ENCODE measurements at places on chromosomes 7 and 10. TPM values are rescaled to one million over a fixed set of nuclear protein-coding genes. Genes with fewer than 3 reads are reported as not detected.

The COL28A1 gene
- 3.2 TPM for total RNA-seq

GRCh38 chr7:135210888-135211178 lies 493 bp downstream of the WDR91 start:
- DNase-seq = no peak

The TMEM60 gene
- total RNA-seq = 12.5 TPM

DNA sequence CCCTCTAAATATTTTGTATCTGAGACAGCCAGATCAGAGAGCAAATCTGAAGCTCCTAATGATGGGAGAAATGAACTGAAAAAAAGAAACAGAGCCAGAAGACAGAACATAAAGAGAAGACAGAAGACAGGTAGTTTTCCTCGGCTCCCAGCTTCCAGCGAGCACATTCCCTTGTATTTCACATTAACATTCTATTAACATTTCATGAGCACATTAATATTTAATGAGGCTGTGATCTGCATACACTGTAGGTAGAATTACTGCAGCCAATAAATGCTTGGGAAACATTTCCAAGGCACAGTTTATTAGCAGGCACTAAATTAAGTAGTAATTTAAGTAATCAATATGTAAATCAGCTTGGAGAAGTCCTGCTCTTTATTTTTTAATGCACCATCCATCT lies 349.9 kb downstream of the ELMO1 start:
- DNase-seq = no peak

- DNase-seq = no peak
These were observed 18.8 kb upstream of the ZNF273 start for GRCh38 chr7:64884085-64884912.

The ADRB1 gene
- 0.47 TPM for total RNA-seq

- no peak for DNase-seq
These were observed 1096.8 kb downstream of the KCNMA1 start for GRCh38 chr10:76540786-76541185.

The ZMIZ1 gene
- 20.3 TPM for total RNA-seq

- no peak for DNase-seq
These were observed 25.1 kb downstream of the HECTD2 start for GRCh38 chr10:91435241-91435640.

DNA sequence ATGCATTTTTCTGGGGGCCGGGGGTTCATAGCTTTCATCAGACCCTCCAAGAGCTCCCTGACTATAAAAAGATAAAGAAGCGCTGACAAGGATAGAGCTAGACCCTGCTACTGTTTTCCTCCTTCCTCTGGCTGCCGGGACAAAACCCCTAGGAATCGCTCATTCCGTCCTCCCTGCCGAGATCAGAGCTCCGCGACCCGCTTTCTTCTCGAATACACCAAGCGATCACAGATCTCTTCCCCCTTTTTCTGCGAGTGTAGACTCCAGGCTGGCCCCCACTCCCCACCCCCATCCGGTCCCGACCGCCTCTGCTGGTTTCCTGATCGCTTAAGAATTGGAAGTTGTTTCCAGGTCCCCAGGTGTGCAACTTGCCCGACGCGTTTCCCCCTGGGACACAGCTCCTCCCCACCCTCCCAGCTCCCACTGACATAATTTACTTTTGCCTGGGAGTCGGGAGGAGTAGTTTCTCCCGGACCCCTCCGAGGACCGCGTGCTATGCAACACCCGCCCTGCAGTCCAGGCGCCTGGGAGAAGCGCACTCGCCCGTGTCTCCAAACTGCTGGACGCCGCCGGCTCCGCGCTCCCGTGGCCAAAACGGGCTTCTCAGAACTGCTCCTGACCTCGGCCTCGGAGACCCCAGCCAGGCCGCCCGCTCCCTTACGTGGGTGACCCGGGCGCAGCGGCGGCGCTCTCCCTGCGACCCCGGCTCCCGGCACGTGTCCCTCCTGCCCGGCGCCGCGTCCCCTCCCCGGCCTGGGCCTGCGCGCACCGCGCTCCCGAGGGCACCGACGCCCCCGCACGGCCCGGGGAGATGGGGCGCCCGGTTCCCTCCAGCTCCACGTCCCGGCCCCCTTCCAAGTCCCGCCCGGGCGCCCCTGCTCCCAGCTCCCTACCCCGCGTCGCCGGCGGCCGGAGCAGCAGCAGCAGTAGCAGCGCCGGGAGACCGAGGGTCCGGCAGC lies 552 bp downstream of the IL15RA start:
- DNase-seq = peak; percentile 61

GRCh38 chr7:152341039-152341913 lies 94.5 kb downstream of the KMT2C start:
- peak; percentile 32 for DNase-seq

The ASB10 gene
- not detected for total RNA-seq

DNA sequence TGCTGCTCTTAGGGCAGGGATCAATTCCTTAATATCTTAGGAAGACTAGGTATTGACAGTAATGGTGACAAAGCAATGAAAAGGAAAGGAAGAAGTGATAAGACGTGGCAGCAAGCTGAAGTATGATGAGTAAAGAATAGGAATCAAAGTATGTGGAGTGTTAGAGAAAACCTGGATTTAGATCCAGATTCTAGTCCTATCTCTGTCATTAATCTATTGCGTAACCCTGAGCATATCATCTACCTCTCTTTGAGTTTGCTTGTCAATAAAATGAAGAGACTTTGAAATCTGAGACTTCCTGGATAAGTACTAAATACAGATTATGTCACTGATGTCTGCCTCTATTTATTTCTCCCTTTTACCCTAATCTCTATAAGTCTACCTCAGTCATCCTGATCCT lies 89.2 kb downstream of the PTEN start:
- DNase-seq = no peak

The CPVL gene
- 43.5 TPM for total RNA-seq

DNA sequence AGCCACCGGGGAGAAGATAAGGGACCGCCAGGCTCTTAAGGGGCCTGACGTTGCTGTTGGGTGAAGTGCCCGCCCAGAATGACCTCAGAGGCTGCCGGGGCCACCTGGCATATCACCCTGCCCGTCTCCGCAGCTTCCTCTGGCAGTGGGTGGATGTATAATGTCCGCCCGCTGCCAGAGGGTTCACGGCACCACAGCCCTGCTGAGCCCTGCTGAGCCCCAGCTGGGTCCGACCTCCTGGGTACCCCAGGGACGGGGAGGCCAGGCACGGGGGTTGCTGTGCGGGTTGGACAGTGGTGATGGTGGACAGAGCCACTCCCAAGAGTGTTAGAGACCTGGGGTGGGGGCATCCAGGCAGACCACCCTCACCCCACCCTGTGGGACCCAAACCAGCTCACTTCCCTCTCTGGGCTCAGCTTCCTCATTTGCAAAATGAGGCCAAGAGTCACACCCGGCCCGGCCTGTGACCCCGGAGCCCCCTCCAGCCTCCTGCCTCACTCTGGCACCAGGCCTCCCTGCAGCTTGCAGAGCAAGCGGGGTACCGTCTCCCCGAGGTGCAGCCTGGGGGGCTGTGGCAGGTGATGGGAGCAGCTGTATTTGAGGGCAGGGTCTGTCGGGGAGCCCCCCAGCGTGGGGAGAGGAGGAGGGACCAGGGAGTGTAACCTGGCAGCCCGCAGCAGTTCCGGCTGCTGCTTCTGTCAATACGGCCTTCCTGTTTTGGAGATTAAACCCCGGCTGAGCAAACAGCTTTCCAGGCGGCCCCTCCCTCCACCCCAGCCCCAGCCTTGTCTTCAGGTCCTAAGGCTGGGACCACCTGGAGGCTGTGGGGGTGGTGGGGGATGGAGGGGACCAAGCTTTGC lies 8.4 kb upstream of the LFNG start:
- peak; percentile 64 for DNase-seq

GRCh38 chr10:60434418-60435046 lies 44.9 kb upstream of the ANK3 start:
- DNase-seq = peak; percentile 57

- DNase-seq = no peak
These were observed 197.6 kb downstream of the RAPGEF5 start for GRCh38 chr7:22159341-22159740.

The HOXA6 gene
- 12.4 TPM for total RNA-seq

GRCh38 chr10:78038105-78038504 lies 4.4 kb downstream of the RPS24 start:
- DNase-seq = no peak

DNA sequence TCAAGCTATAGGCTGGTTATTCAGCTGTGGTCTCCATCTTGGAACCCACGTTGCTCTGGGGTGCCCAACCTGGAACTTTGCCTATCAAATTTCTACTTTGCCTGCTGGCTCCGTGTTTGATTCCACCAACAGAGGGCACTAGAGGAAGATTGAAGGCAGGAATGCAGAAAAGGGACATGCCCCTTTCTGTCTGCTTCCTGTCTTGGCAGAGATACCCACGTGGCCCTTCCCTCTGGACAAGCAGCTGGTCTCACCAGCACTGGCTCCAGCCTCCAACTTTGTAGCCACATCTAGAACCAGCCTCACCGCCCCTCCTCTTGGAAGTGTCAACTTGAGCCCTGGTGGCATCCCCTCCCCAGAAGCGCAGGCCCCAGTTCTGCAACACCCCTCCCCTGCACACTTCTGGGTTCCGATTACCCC lies 52.1 kb upstream of the ZNF438 start:
- peak; percentile 75 for DNase-seq

GRCh38 chr7:22267930-22268615 lies 88.9 kb downstream of the RAPGEF5 start:
- no peak for DNase-seq

- DNase-seq = no peak
These were observed 195.6 kb upstream of the RHOBTB1 start for GRCh38 chr10:61139592-61139953.

The TRIM50 gene
- total RNA-seq = not detected

The WEE2 gene
- not detected for total RNA-seq

The ADRA2A gene
- 5.4 TPM for total RNA-seq

- DNase-seq = no peak
These were observed 53.7 kb downstream of the HIBADH start for GRCh38 chr7:27608776-27609495.

DNA sequence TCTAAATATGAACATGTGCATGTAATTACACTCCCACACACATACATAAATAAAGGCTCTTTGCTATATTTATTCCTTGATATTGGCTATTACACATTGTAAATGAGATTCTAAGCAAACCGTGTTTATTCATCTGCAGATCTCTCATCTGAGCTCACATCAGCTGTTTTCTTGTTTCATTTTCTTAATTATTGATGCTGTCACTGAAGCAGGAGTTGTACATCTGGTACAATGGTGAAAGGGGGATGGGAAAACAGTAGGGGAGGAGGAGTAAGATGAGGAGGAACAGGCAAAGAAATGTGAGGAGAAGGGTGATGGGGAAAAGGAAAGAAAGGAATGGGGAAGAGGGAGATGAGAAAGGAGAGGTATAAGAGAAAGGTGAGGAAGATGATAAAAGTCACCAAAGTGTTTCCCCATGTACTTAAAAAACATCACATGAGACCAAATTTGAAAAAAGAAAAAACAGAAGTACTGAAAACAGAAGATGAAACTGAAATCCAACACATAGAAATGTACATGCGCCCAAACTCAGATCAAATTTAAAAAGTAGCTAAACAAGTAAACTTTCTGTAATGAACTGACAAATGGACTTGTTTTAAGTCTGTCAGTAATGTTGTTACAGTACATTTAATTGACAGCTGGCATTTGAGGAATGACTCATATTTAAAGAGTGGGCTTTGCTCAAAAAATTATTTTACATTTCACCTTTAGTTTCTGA lies 472.2 kb downstream of the ARL4A start:
- DNase-seq = no peak

GRCh38 chr7:121914676-121915279 lies 41.8 kb downstream of the PTPRZ1 start:
- no peak for DNase-seq

DNA sequence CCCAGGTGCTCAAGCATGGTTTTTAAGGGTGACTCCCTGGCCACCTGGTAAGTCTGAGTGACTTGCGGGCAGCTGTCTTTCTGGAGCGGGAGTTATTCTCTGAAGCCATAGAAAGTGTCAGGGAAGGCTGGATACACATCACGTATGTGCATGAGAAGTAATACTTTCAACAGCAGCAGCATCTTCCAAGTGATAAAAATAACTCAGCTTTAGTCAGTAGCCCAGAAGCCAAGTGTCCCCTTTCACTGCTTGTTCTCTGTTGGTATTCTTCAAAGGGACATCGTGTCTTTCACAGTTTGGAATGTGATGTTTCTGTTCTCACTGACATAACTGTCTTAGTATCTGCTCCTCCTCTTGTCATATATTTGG lies 97.6 kb downstream of the KIAA1217 start:
- DNase-seq = no peak

The HYAL4 gene
- total RNA-seq = not detected

The SPDYE1 gene
- not detected for total RNA-seq

DNA sequence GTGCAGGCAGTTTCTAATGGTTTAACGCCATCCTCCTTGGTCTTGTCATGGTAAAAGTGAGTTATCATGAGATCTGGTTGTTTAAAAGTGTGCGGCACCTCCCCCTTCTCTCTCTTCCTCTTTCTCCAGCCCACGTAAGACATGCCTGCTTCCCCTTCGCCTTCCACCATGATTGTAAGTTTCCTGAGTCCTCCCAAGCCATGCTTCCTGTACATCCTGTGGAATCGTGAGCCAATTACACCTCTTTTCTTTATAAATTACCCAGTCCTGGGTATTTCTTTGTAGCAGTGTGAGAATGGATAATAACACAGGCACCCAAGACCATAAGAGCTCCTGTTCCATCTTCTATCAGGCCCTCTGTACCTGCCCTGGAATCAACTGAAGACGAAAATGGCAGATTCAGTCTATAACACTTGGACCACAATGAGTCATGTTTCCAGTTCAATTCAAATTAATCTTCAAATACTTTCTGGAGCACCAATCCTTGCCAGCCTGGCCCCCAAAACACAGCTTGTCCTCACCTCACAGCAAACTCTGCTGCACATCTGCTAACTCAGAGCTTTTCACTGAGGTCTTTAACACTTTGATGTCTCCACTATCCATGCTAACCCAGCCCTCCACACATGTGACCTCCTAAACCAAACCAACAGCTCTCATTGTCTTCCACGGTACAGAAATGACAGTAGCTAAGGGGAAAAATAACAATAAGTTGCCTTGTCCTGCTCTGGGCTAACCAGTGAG lies 73.2 kb downstream of the SFMBT2 start:
- no peak for DNase-seq
